ENCODE measurements at places on chromosomes 7 and 10. TPM values are rescaled to one million over a fixed set of nuclear protein-coding genes. Genes with fewer than 3 reads are reported as not detected.

DNA sequence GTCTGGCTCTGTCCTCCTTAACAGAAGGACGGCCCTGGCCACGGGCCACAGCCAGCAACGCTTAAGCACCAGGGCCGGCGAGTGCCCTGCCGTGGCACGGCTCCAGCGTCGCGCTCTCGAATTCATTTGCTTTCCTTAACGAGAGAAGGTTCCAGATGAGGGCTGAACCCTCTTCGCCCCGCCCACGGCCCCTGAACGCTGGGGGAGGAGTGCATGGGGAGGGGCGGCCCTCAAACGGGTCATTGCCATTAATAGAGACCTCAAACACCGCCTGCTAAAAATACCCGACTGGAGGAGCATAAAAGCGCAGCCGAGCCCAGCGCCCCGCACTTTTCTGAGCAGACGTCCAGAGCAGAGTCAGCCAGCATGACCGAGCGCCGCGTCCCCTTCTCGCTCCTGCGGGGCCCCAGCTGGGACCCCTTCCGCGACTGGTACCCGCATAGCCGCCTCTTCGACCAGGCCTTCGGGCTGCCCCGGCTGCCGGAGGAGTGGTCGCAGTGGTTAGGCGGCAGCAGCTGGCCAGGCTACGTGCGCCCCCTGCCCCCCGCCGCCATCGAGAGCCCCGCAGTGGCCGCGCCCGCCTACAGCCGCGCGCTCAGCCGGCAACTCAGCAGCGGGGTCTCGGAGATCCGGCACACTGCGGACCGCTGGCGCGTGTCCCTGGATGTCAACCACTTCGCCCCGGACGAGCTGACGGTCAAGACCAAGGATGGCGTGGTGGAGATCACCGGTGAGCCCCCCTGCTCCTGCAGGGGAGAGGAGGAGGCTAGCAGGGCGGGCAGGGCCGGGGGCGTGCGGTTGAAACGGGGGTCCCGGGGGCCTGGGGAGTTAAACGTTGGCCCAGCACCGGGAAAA, at the start of gene HSPB1:
HSPB1 (plus strand) TSS at position 327 of the 855 bp plus-strand sequence; CDS start at position 367, 40 bp downstream.
- peak; percentile 94 for DNase-seq

HOXA7 gene
- 30.2 TPM for total RNA-seq

ARPC1A gene
- total RNA-seq = 186 TPM

- DNase-seq = no peak
Measured at GRCh38 chr7:158742065-158742821, 37.6 kb upstream of the NCAPG2 start.

DNA sequence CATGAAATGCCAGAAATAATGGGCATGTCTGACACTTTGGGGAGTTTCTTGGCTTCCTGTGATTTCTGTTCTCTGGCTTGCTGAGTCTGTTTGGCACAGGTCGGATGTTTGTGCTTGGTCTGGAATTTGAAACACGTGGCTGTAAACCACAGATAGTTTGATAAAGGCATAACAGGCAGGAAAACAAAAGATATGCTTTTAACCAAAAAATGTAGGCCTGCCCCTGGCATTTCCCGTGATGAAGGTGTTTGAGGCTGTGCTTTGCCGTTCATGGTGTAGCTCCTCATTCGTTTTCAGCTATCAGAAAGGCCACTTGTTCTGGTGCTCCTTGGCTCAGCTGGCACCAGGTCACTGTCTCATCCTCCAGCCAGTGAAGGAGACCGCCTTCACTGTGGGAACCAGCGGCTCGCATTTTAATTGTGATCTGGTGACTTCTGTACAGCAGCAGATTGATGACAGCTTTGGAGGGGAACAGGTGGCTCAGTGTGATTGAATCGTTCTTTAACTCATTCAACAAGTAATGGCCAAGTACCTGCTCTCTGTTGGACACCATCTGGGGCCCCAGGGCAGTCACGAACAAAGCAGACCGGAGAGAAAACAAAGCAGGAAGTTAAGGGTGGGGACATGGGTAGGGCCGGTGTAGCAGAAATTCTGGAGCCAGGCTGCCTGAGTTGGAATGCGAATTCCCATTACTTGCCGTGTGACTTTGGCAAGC, 111.5 kb downstream of the CCNY start:
- DNase-seq = no peak

EVX1 gene
- total RNA-seq = 0.87 TPM

DNA sequence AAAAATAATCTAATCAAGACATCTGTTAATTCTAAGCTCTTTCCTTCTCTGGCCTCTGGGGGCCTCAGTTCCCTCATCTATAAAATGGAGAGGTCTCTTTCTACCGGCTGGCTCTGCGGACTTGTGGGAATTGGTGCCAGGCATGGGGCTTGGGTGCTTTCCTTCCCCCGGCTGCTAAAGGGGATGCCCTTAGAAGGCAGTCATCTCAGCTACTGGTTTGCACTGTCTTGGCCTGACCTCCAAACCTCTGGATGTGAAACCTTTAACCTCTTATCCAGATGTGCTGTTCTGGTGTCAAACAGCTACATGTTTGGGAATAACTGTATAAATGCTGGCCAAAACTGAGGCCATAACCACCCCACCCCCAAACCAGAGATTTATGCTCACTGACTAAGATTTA, 320.0 kb downstream of the RPS24 start:
- DNase-seq = no peak

GRCh38 chr10:97468162-97468561, 22.2 kb downstream of the ZDHHC16 start:
- peak; percentile 31 for DNase-seq

DNA sequence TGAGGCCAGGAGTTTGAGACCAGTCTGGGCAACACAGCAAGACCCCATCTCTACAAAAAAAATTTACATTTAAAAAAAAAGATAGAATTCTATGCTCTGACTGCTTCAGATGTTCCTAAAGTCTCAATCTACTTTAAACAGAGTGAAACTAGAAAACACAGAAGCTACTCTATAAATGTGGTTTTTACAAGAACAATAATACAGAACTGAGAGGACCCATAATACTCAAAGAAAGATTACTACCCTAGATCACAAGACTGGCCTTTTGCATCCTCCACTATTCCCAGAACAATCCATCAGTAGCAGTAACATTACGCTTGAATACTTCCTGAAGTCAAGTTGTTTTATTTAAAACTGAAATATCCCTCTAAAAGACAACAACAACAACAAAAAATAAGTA, 119.4 kb downstream of the ZFAND4 start:
- DNase-seq = no peak

DNA sequence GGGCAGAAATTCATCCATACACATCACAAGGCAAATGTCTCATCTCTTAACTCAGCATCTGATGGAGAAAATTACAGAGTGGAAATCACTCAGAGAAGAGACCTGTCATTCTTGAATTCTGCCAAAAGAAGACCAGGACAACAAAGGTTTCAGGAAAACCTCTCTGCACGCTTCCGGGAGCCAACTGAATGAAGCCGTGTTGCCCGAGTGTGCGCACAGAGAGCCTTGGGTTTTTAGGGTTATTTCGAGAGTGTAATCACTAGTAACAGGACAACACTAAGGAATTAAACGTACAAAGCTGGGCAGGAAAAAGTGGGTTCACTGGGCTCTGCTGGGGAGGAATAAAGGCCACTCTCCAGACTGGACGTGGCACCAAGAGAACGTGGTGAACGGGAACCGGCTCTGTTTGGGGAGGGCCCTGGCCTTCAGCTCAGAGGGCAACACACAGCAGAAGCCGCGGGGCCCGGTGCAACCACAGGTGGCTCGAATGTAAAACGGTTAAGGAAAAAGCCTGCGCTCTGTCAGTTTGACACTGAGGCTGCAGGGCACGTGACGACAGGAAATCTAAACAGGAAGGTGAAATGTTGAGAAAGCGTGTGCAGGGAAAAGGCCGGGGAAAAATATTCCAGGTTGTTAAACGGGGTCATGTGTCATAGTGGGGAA, 331.5 kb downstream of the DNAJB6 start:
- peak; percentile 18 for DNase-seq

GRCh38 chr7:157397731-157398691, 61.2 kb downstream of the DNAJB6 start:
- peak; percentile 32 for DNase-seq

DNA sequence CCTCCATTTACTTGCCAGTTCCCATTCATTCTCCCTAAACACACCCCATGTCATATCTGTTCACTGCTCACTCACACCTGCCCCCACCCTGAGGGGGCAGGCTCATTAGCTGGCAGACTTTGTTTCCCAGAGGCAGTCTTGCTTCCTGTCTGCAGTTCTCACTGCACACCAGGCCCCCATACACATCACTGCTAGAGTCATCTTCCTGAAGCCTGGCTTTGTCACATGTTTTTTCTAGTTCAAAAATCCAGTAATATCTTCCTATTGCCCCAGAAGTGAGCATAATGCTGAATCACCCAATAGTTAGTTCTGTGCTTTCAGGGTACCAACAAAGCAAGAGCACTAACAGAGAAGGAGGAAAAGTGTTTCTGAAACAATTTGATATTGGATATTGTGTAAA, 1.9 kb downstream of the LRRC72 start:
- no peak for DNase-seq

SPDYE5 gene
- not detected for total RNA-seq

DNA sequence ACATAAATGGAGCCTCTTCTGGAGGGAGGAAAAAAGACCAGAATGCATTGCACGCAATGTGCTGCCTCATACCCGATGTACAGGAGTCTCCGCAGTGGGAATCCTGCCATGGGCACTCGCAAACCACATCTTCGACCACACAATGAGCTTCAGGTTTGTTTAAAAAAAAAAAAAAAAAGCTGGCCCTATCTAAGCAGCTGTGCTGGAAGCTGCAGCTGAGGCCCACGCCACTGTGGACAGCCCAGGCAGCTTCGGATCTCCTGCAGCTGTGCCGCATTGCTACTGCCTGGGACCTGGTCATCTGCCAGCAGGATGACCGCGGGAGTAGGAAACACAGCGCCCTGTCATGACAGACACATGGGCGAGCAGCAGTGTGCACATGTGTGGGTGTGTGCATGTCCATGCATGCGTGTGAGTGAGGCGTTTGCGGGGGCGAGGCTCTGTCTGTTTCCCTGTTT, 26.0 kb downstream of the EN2 start:
- no peak for DNase-seq

DNAH11 gene
- 0.73 TPM for total RNA-seq

CYP2C19 gene
- total RNA-seq = 0.76 TPM

- DNase-seq = no peak
Measured at GRCh38 chr10:131588704-131589220, 277.2 kb upstream of the TCERG1L start.

DNA sequence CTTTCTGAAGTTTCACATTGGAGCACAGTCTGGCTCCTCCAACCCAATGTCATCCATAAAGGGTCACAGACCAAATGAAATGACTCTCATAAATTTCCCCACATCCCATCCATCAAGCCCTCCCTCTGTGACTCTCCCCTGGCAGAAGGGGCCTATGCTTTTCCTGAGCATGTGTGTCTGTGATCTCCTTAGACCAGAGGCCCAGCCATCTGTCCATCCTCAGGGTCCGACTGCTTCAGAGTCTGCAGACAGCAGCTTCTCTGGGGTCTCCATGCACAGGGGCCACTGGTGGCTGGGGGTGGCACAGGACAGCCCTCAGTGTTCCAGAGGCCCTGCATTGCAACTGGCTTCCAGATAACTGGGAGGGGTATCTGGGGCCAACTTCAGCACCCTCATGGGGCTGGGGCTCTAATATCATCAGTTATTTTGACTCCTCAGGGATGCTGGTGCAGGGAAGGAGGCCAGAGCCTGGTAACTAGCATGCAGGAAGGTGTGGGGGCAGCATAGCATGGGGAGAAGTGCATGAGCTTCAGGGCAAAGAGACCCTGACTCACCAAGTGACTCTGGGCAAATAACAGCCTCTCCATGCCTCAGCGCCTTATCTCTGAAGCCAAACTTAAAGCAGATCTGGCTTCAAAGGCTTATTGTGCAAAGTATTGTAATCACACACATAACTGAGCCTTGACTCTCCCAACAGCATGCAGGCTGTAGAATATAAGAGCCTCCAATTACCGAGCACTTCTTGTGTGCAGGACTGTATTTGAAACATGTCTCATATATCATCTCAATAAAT, 266.9 kb downstream of the GRID1 start:
- no peak for DNase-seq

DNA sequence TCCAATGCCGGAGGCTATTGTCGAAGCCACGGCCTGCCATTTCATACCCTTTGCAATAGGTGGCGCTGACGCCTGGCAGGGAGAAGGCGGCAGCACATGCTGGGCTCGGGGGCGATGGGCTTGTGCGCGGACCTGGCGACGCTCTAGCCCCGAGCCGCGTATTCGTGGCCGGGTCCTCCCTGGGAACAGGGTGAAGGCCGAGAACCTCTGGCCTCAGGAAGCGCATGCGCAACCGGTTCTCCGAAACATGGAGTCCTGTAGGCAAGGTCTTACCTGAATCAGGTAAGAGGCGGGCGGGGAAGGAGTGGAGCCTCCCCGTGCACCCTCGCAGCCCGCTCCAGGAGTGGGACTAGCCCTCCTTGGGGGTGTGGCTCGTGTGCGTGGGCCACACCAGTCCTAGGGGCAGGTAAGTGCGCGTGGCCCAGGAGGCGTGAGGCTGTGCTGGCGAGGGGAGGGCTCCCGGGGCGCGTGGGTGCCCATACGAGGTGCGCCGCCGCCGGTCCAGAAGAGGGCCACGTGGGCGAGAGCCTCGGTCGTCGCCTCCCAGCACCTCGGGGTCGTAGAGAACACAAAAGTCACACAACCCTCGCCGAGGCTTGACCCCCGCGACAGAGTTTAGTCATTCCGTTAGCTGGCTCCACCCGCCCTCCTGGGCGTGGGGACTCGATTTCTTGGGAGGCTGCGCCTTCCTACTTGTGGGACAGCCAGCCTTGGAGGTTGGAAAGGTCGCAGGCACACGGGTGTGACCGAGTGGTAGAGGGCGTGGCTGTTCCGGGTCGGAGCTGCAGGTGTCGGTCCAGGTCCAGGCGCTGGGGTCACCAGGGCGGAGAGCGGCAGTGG, 5.6 kb upstream of the MEST start:
- peak; percentile 83 for DNase-seq

DEPP1 gene
- total RNA-seq = 17.1 TPM

GRCh38 chr7:261341-262250, 28.4 kb upstream of the FOXL3 start:
- DNase-seq = no peak

ACTR1A gene
- 79.6 TPM for total RNA-seq

DNA sequence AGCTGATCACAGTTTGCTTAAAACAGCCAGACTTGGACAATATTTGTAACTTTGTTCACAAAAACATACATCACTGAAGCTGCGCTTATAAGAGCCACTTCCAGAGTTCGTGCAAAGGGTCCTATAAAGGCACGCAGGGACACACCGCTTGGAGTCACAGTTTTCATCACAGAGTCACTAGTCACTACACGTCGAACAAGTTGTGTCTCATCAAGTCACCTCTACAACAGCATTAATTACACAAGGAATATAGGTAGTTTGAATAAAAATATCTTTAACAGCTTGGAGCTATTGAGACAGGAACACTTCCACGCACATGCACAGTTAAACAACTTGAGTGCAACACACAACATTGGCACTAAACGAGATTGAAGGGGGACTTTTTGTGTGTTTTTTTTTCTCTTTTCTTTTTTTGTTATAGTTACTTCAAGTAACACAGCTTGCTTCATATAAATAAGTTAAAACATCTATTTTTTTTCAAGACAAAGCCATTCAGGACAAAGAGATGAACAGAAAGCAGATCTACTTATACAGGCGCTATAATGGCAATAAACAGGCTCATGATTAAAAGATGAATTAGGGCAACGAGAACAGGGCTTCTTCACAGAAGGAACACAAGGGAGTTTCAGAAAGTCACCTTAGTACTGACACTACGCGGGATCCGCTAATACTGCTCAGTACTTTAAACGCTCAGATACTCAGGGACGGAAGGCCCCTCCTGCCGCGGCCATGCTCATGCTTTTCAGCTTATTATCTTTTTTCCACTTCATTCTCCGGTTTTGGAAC, 2.2 kb downstream of the HOXA5 start:
- no peak for DNase-seq

GRCh38 chr7:34109936-34110780, 204.8 kb downstream of the BMPER start:
- DNase-seq = no peak

ERV3-1 gene
- total RNA-seq = 5.6 TPM

- DNase-seq = peak; percentile 61
Measured at GRCh38 chr10:5949009-5949759, 28.2 kb downstream of the IL15RA start.

NPFFR1 gene
- total RNA-seq = 0.15 TPM

All from left colon (tissue), 2 donors.